ENCODE measurements at places on chromosomes 5 and 9.

- peak; percentile 87 for DNase-seq
Observed at GRCh38 chr9:123338710-123339665, 17.0 kb upstream of the CRB2 start.

GRCh38 chr9:127181315-127181580 is 58.8 kb upstream of the ANGPTL2 start:
- no peak for DNase-seq

DNA sequence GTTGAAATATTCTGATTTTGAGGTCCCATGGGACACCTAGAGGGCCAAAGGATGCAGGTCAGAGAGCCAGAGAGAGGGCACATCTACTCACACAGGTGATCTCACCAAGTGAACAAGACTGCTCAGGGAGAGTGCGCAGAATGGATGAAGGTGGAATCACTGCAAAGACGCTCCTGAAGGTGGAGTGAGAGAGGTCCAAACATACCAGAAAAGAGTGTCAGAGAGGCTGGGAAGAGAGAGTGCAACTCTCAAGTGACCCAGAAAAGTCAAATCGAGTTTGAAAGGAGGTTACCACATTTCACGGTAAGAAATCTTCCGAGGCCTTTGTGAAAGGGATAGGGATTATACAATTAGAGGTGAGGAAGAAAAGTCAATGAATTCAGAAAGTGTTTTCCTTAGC is 173.4 kb downstream of the EPB41L4A start:
- DNase-seq: no peak

- DNase-seq: no peak
Observed at GRCh38 chr9:86601697-86602096, 247.5 kb upstream of the TUT7 start.

- DNase-seq: no peak
Observed at GRCh38 chr5:74647096-74647495, 6.6 kb upstream of the ENC1 start.
